Right atrium auricular region (tissue), 2 donors: ENCODE measurements at places on chromosomes 3 and 15. TPM values are rescaled to one million over a fixed set of nuclear protein-coding genes. Genes with fewer than 3 reads are reported as not detected.

- H3K27me3 ChIP-seq: no peaks in the 10 kb centered on the region
- H3K36me3 ChIP-seq: no peaks in the 10 kb centered on the region
- H3K27ac ChIP-seq: no peak overlapping the region
- no peak overlapping the region for H3K4me3 ChIP-seq
- no peak for DNase-seq
- H3K4me1 ChIP-seq: peaks cover 7% of the 10 kb centered on the region
Measured at GRCh38 chr3:20190991-20191390, 5.0 kb upstream of the SGO1 start.

DNA sequence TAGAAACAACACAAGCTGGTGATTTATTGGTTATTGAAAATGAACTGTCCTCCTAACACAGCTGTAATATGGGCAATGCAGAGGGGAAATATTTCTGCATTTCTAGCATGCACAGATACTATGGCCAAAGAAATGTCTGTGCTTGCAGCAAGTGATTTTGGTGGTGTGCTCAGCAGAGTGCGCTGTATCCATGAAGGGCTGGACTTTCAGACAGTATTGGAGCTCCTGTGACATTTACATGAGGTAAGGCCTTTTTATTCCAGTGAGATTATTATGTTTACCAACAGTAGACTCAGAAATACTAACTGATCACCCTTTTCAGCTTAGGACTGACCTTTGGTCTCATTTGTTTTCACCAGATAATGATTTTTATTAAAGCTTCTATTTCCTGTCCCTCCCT, 1302.6 kb upstream of the EPHA6 start:
- H3K4me3 ChIP-seq: no peak overlapping the region
- no peaks in the 10 kb centered on the region for H3K36me3 ChIP-seq
- no peak overlapping the region for H3K27ac ChIP-seq
- H3K4me1 ChIP-seq: no peaks in the 10 kb centered on the region

- H3K36me3 ChIP-seq: no peaks in the 10 kb centered on the region
- peak overlapping the region; percentile 75 for H3K27ac ChIP-seq
- no peaks in the 10 kb centered on the region for H3K27me3 ChIP-seq
- no peak for DNase-seq
Measured at GRCh38 chr3:2484162-2485026, 385.7 kb downstream of the CNTN4 start.

The GPX1 gene
- total RNA-seq: 276 TPM

- no peak for DNase-seq
- H3K36me3 ChIP-seq: no peaks in the 10 kb centered on the region
- H3K4me3 ChIP-seq: no peak overlapping the region
- H3K27ac ChIP-seq: no peak overlapping the region
- H3K27me3 ChIP-seq: no peaks in the 10 kb centered on the region
Measured at GRCh38 chr3:65995030-65995429, 43.7 kb downstream of the MAGI1 start.

The MCF2L2 gene
- not detected for total RNA-seq

The CPNE4 gene
- 0.31 TPM for total RNA-seq

The ADAMTS17 gene
- 3.6 TPM for total RNA-seq

- no peaks in the 10 kb centered on the region for H3K4me1 ChIP-seq
- H3K36me3 ChIP-seq: no peaks in the 10 kb centered on the region
- DNase-seq: no peak
- no peaks in the 10 kb centered on the region for H3K27me3 ChIP-seq
Measured at GRCh38 chr3:191563722-191564121, 102.8 kb downstream of the PYDC2 start.

The SEMA3F gene
- 18.7 TPM for total RNA-seq

DNA sequence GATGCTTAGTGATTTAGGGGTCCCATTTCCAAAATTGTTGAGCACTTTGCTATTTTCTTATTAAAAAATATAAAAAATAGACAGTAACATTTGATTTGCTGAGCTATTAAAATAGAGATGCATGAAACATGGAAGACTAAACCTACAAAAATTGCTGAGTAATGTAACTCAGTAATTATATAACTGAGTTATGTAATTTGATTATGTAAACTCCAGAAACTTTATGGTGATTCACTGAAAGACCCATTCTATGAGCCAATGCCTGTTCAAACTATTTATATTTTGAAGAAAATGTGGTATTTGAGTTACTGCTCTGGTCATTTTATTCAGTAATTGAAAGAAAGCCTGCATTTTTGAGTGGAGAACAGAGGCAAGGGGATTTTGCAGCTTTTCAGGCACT, 1221.5 kb upstream of the ALCAM start:
- H3K4me3 ChIP-seq: no peak overlapping the region
- no peaks in the 10 kb centered on the region for H3K27me3 ChIP-seq

DNA sequence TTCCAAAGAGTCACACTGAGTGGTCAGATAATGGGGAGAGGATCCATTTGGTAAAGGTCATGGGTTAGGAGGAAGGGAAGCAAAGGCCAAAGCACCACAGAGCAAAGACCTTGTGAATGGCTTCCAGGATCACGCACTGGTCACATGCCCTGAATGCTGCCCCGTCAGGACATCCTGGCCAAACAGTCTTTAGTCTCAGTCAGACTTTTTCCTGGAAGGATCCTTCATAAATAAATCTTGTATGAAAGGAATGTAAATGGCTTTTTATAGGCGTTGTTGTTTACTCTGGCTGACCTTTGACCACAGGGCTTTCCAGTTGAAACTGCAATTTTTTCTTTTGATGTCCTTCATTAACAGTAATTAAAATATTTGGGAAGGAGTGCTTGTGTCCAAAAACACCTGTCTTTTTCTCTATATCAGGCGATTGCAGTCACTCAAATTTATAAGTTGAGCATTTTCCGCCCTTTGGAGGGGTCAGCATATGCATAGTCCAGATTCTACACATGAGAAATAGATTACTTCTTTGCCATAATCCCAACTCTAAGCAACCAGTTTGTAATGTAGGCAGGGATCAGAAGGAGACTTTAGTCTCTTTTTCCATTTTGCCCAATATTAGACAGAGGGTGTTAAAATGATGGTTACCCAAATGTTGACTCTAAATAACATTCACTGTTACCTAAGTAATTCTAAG, 48.4 kb downstream of the CHAC1 start:
- no peak overlapping the region for H3K27ac ChIP-seq
- no peaks in the 10 kb centered on the region for H3K4me1 ChIP-seq
- DNase-seq: no peak
- no peak overlapping the region for H3K4me3 ChIP-seq
- H3K36me3 ChIP-seq: peaks cover 45% of the 10 kb centered on the region

DNA sequence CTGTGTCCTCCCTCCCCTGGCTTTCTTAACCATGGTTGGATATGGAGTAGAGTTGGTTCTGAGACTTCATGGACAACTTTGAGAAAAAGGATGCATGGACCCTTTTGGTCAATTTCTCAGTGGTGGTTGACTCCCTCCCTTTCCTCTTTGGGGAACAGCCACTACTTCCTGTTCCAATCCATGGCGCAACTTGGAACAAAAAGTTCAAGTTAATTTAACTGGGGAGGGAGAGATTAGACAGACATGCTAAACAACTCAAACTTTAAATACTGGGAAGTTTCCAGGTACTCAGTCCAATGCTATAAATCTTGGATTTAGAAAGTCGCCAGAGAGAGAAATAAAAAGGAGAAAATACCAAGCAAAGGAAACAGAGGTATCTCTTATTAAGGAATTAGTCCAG, 202.2 kb downstream of the PDZRN3 start:
- no peaks in the 10 kb centered on the region for H3K36me3 ChIP-seq
- DNase-seq: no peak
- H3K4me1 ChIP-seq: peaks cover 44% of the 10 kb centered on the region
- H3K27ac ChIP-seq: no peak overlapping the region
- H3K27me3 ChIP-seq: no peaks in the 10 kb centered on the region
- no peak overlapping the region for H3K4me3 ChIP-seq
